Chondrocyte (in vitro differentiated cells): ENCODE measurements at places on chromosomes 2 and 18. TPM values are rescaled to one million over a fixed set of nuclear protein-coding genes. Genes with fewer than 3 reads are reported as not detected.

GRCh38 chr18:71027531-71027930, 738.7 kb downstream of the SOCS6 start:
- DNase-seq, result no peak

DNA sequence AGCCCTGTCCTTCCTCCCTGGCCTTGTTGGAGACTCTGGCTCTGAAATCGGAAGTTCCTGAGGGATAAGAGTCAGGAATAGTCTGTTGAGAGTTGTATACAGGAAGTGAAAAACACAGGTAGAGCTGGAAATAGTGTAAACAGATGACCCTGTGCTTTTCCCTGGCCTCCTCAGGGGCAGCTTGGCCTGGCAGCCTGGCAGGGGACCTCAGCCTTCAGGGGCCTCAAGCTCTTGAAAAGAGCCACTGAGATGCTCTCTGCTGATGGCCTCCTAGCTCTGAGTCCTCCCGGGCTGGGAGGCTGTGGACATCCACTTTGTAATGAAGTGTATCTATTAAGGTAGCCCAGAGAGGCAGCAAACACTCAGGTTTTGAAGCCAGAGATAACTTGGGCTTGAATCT, 79.3 kb downstream of the DDX1 start:
- DNase-seq, result no peak

ZSWIM2 gene
- total RNA-seq, result not detected in 3 replicates

GALNT5 gene
- total RNA-seq, result 14.2 to 30.0 TPM (median 14.4 TPM) in 3 replicates

DNA sequence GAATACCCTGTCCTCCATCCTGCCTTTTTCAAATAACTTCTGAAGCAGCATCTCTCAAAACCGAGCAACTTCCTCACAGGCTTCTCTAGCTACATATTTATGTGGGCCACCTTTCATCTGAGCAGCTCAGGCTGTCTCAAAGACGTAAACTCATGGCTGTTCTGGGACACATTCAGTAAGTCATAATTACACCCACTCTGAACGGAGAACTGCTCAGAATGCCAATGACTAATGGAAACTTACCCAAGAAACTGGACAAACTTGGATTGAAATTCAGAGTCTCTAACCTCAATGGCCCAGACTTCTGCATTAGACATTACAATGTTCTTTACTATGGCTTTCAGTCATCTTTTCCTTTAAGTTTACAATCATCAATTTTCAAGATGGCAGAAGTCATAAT, 145.2 kb downstream of the RAD51AP2 start:
- no peak for DNase-seq

MYO3B gene
- total RNA-seq, result not detected in 3 replicates

RESP18 gene
- not detected in 3 replicates for total RNA-seq

DNA sequence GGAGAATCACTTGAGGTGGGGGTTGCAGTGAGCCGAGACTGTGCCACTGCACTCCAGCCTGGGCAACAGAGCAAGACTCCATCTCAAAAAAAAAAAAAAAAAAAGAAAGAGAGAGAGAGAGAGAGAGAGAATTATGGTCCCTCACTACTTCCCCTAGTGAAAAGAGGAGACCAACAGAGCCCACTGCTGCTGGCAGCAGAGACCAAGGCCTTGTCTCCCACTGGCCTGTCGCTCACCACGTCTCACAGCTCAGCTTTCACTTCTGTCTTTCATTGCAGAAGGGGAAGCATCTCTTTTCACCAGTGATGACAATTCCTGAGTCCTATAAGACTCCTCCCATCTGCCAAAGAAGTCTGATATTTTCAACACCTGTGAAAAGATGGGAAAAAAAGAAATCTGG, 81.3 kb downstream of the CLHC1 start:
- no peak for DNase-seq

DNA sequence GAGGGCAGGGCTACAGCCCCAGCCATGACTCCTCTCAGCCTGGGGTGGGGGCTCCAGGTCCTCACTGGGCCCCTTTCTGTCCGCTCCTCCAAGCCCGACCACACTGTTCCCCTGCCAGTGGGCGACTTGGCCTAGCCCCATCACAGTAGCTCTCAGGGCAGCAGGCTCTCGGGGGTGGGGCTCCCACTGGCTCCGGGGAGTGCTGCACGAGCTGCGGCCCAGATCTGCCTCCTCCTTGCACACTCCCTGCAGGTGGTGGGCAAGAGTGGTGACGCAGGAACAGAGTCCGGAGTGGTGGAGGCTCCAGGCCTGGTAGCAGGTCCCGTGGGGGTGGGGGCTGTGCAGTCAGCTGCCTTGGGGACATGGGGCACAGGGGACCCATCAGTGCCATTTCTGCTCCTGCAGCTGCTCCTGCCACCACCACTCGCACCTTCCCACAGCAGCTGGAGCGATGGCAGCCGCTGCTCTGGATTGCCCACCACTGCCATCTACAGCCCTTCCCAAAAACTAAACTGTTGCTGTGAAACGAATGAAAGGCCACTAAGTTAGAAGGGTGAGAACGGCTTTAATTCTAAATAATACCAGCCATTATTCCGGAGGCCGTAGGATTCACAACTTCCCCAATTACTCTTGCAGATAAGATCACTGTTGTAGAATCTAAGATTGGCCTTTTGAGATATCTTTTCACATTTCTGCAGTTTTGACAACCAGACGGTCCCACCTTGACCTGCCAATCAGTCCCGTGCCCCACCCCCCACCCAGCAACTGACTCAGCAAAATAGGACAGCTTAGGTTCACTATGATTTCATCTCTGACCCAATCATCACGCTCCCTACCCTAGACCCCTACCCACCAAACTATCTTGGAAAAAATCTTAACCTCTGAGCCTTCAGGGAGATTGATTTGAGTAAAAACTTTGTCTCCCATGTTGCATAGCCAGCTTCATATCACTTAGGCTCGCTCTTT, 530.2 kb downstream of the DCC start:
- DNase-seq, result no peak

GRCh38 chr2:41127351-41127750, 675.5 kb upstream of the SLC8A1 start:
- no peak for DNase-seq

IL1F10 gene
- total RNA-seq, result not detected in 3 replicates

TUBA3D gene
- total RNA-seq, result not detected in 3 replicates

LYPD6B gene
- total RNA-seq, result 0.36 to 1.2 TPM in 2 of 3 replicates, not detected in the other

DNA sequence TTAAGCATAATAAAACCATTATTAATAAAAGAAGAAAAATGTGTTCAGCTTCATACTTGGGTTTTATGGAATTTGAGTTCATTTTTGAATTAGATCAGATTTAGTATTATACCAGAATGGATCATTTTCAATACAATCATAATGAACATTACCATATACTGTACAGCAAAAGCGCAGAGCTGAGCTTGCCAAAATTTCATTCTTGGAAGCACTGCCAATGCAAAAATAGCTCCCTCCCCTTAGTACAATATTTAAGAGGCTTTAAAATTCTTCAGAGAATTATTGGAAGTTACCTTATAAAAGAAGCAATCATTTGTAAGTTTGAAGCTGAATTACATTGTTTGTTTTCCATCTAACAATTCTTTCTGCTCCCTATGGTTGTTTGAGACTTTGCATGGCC, 938.1 kb upstream of the SLC39A10 start:
- DNase-seq, result no peak

DNA sequence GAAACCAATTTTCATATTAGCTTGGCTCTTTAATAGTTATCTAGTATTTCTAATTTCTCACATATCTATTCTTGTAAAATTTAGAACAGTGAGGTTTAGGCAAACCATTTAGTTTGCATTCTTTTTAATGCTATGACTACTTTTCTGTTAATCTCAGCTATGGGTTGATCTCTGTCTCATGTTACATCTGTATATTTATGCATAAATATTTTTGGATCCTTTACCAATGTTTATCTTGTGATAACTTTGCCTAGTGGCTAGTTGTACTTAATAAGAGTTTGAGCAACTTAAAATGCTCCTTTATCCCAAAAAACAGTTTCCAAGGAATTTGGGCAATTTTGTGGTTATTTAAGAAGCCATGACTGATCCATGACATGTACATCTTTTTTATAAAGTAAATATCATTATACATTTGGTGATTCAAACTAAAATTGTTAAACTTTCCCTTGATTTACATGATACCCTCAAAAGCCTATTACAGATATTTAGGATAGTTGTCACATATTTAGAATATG, 86.3 kb downstream of the R3HDM1 start:
- DNase-seq, result no peak

DNA sequence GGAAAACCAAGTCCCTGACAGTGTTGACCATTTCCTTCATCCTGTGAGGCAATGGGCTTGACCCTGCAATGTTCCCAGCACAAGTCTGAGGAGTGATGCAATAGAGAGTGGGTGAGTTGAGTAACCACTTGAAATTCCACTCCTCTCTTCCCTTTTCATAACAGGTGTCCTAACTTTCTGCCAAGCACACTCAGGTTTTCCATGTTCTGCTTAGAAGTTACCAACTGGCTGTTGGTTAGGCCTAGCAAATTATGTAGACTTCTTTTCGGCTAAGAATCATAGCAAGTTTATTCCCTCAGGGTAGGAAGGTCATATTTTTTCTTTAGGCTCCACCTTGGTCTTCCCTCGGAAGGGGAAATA, 11.5 kb downstream of the GNLY start:
- DNase-seq, result no peak

GRCh38 chr2:48235076-48235475, 294.9 kb upstream of the STON1 start:
- DNase-seq, result no peak

DNA sequence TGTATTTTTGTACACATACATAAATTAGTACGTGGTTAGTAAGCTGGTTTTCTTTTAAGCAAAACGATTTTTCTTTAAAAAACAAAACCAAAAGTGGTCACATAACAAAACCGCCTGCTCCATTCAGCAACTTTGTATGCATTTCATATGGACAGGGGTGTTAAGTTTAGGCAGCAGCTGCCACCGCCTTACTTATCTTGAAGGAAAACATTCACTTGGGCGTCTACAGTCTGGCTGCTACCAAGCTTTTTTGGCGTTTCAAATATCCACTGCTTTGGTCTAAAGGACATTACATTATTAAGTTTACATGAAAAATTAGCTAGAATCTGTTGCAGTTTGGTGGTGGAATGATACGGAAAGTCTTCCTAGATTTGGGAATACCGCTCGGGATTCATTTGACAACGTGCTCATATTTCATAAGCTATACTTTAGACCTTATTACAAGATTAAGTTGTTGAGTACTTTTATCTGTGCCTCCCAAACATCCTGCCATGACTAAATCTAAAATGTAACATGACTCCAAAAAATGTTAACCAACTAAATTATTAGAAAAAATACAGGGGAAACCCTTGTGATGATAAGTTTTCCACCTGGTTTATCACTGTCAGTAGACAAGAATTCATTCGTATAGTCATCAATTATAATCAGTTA, 214.8 kb downstream of the NEDD4L start:
- no peak for DNase-seq

DNA sequence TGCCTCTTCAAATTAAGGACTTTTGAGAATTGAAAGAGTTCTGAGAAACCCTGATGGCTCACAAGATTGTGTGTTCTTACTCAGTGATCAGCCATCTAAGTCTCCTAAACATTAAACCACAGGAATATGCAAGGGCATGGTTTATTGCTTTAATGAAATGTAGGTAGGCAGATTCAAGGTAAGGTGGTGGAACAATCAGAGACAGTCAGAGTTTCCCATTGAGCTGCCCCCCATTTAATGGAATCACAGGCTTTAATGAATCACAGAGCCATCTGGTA, 107.8 kb upstream of the LRATD1 start:
- no peak for DNase-seq

PTPRN gene
- total RNA-seq, result 0.67 to 0.87 TPM (median 0.80 TPM) in 3 replicates

GRCh38 chr2:159995038-159995437, 67.4 kb downstream of the PLA2R1 start:
- DNase-seq, result no peak
